ENCODE measurements at places on chromosomes 16 and 17.
A peak's percentile ranks its signal among the peaks of the same experiment; 100 is the strongest.

GRCh38 chr17:72913142-72913682 is 179.3 kb downstream of the SLC39A11 start:
- no peak for DNase-seq

- peak; percentile 17 for DNase-seq
Observed at GRCh38 chr17:81962499-81963441, 1.8 kb upstream of the NOTUM start.

DNA sequence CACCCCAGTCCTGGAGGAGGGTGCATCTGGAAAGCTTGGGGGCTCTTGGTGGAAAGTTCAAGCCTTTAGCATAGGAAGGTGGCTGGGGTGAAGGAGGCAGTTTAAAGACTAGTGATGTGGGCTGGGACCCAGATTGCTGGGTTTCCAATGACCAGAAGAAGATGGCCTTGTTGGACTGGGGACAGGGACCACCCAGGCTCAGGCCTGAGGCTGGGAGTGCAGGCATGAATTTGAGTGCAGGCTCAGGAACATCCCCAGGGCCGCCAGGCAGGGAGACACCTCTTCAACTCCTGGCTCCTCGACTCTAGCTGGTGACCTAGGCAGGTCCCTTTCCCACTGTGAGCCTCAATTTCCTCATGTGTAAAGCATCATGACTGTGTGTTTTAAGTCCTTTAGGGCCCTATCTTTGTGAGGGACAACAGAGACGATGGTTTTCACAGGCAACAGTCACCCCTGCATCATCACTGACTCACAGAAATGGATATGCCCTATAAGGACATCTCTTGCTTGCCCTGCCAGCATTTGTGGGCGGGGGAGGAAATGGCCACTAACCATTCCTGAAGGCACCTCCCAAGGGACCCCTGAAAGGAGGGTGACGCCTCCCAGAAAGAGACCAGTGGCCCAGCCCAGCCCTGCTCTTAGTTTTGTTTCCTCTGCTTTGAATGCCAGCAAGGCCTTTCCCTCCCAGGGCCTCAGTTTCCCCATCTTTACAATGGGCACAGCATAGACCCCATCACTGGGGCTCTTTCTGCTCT is 11.1 kb downstream of the NLRC5 start:
- DNase-seq, result peak; percentile 96

- DNase-seq, result no peak
Observed at GRCh38 chr16:82829301-82829700, 202.5 kb downstream of the CDH13 start.

GRCh38 chr16:84774810-84775209 is 45.0 kb upstream of the CRISPLD2 start:
- DNase-seq, result peak; percentile 95
